ENCODE measurements at places on chromosomes 13 and 19.

- no peak for DNase-seq
Observed at GRCh38 chr19:6890938-6891337, 3.6 kb downstream of the ADGRE1 start.

DNA sequence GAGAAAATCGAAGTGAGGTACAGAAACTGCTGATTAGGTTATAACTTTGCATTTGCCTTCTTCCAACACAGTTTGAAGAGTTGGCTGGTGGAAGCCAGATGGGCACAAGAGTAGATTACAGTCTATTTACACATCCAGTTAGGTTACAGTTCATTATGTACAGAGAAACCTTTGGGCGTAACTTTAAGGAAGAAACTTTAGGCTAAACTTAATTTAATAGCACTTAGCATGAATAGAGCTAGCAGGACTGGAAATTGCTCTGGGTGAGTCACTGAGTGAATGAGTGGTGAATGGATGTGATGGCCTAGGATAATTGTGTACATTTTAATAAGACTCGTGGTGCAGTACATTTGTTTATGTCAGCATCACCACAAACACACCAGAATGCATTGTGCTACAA, 62.9 kb upstream of the KLHL1 start:
- DNase-seq = no peak

GRCh38 chr13:84645196-84646012, 763.1 kb upstream of the SLITRK1 start:
- DNase-seq = peak; percentile 29

GRCh38 chr19:54063350-54064116, at the start of gene VSTM1:
Gene VSTM1 (minus strand): TSS chr19:54063897. CDS start chr19:54063777, 120 bp downstream.
- no peak for DNase-seq

DNA sequence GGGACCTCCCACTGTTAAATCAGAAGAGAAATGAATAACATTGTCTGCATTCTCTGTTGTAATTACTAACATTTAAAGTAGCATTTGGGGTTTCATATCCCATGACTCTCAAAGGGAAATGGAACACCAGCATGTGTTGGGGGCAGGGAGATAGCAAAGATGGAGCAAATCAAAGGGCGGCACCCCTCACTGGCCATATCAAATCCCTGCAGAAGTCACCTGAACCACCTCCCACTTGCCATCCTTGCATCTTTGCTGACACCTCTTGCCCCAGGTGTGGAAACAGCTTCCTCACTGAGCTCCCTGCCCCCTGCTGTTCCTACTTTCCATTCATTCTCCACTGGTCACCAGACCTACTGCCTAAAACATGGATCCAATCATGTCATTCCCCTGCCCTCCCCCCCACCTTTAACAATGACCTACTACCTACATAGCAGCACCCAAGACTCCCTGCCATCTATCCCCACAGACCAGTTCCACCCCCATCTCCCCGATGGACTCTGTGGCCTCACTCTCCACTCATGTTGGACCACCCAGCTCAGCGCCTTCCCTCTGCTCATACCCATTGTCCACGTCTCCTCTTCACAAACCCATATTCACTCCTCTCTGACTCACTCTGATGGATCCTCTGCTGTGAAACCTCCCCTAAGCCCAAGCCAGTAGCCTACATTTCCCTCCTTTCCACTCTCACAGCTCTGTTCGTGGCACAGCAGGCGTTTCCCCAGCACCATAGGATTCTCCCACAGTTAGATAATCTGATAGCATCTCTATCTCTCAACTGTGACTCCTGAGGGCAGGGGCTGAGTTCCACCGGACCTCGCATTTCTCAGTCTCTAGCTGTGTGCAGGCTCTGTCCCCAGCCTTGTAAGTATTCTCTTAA, 55.9 kb downstream of the DLEU7 start:
- DNase-seq = no peak

- DNase-seq = no peak
Observed at GRCh38 chr13:25406377-25406776, 34.6 kb downstream of the ATP8A2 start.

DNA sequence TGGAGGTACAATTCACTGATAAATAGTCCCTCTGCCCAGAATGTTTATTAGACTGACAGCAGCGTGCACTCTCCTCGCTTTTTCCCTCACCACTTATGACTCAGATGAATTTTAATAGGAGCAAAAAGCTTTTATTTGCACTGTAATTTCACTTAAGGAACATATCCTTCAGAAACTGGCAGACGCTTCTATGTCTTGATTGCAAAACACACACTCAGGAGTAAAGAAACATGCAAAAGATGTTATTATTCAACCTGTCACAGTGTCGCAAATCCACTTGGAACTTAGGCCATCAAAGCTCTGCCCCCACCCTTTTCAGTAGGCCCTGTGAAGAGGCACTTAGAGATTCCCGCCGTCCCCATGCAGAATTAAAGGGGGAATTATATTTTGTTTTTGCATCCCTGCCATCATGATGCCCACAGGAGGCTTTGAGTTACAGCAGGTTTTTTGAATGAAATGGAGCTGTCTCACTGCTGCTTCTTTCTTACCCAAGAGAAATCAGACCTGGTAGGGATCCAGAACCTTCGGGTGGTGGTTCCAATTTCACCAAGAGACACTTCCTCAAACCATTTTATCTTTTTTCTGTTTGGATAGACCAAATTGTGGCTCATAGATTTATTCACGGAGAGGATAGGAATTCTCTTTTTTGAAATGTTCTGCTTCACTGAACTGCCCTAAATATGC, 74.5 kb downstream of the GGACT start:
- no peak for DNase-seq

DNA sequence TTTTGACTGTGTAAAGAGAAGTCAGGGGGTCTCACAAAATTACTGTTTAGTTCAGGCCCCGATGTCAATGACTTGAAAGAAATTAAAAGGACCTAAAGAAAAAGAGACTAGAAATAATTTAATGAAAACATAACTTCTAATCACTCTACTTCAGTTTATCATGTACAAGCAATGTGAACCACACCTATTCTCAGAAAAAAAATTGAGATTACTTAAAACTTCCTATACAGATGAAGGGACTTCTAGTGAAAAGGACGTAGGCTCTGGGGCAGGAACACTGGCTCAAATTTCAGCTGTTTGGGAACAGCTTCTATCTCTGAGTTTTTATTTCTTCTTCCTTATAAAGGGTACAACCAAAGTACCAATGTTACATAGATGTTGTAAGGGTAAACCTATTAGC, 38.0 kb downstream of the TPT1 start:
- no peak for DNase-seq

- DNase-seq = no peak
Observed at GRCh38 chr19:27858981-27859581, 1353.9 kb downstream of the UQCRFS1 start.

GRCh38 chr13:40031031-40031430, 375.6 kb downstream of the COG6 start:
- DNase-seq = peak; percentile 8

DNA sequence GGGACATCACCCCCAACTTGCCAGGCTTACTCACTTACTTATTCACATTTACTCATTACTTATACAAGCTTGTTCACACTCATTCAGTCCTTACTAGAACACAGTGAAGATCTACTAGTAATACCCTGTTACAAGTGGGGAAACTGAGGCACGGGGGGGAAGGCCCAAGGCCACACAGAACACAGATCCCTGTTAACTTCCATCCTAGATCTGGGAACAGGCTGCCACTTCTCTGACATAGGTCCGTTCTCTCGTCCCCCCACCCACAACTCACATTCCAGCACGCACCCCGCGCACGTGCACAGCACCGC, 1.5 kb upstream of the NRTN start:
- DNase-seq = no peak

GRCh38 chr13:45162821-45163220, 38.0 kb downstream of the KCTD4 start:
- peak; percentile 7 for DNase-seq

- DNase-seq = no peak
Observed at GRCh38 chr19:16104722-16105121, 7.0 kb upstream of the RAB8A start.

DNA sequence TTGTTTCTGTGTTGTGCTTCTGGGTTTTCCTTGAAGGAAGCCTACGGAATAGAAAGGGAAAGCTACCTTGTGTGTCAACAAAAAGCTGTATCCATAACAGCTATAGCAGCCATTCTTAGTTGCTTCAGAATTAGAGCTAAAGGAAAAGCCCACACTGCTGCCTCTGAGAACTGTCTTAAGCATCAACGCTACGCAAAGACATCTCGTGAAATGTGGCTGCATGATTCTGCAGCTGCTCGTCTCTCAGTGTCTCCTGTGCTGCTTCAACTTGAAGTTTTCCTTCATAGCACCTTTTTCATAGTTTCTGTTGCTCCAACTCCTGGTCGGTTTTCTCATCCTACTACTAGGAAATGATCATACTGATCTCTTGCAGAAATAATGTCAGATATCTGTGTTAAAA, 140.9 kb upstream of the MAB21L1 start:
- no peak for DNase-seq

- no peak for DNase-seq
Observed at GRCh38 chr19:58328999-58329398, 2.2 kb downstream of the ZSCAN22 start.

GRCh38 chr13:23288995-23289394, 108.2 kb downstream of the SGCG start:
- DNase-seq = no peak
